ENCODE measurements at places on chromosomes 11 and 22. TPM values are rescaled to one million over a fixed set of nuclear protein-coding genes. Genes with fewer than 3 reads are reported as not detected.
A peak's percentile ranks its signal among the peaks of the same experiment; 100 is the strongest.

DNA sequence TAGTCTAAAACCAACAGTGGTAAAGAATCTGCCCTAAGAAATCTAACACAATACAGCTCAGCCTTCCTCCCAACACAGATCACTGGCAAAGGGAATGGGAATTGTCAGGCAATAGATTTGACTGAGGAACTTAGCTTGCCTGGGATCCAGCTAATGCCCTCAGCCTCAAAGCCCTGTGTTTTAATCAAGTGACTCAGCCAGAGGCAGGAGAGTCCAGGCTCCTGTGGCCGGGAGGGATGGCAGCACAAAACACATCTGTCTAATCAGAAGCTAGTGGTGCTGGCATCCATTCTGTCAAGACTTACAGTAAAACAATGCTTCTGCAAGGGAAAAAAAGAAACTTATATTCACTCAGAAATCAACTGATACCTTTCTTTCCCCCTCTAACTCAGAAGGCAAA lies 5.6 kb downstream of the SYTL2 start:
- peak; percentile 73 for DNase-seq

- DNase-seq = no peak
These were observed 91.9 kb downstream of the CSTPP1 start for GRCh38 chr11:47028195-47029093.

DNA sequence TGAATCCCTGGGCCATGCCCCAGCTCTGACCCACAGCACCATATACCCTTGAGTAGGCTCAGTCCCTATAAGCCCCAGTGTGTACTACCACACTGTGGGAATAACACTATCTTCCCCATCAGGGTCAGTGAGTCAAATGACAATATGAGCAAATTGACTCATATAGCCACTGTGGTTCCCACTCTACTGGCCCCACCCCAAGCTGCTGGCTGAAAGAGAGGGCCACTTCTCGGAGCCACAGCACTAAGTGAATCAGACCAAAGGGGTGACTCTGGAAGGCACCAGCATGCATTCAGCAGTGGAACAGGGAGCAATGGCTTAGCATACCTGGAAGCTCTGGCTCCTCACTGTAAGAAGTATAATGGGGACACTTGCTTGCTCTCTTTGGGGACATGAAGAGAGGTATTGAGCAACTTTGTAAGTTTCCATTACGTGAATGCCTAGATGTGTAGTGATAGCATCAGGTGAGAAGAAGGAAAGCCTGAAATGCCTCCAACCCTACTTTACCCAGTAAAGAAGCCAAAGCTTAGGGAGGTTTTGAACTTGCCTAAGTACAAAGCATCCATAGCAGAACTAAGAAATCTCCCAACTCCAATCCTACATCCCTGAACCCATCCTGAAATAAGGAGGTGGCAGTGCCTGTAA lies 13.5 kb downstream of the CD59 start:
- peak; percentile 35 for DNase-seq

CARD16 gene
- 2.9 TPM for total RNA-seq

- peak; percentile 88 for DNase-seq
These were observed 36.7 kb downstream of the CD6 start for GRCh38 chr11:61007956-61008896.

VWCE gene
- total RNA-seq = 6.2 TPM

GRCh38 chr22:23205339-23206049 lies 25.2 kb downstream of the BCR start:
- no peak for DNase-seq

GRCh38 chr11:120835601-120836228 lies 188.2 kb upstream of the TBCEL start:
- DNase-seq = no peak

DNA sequence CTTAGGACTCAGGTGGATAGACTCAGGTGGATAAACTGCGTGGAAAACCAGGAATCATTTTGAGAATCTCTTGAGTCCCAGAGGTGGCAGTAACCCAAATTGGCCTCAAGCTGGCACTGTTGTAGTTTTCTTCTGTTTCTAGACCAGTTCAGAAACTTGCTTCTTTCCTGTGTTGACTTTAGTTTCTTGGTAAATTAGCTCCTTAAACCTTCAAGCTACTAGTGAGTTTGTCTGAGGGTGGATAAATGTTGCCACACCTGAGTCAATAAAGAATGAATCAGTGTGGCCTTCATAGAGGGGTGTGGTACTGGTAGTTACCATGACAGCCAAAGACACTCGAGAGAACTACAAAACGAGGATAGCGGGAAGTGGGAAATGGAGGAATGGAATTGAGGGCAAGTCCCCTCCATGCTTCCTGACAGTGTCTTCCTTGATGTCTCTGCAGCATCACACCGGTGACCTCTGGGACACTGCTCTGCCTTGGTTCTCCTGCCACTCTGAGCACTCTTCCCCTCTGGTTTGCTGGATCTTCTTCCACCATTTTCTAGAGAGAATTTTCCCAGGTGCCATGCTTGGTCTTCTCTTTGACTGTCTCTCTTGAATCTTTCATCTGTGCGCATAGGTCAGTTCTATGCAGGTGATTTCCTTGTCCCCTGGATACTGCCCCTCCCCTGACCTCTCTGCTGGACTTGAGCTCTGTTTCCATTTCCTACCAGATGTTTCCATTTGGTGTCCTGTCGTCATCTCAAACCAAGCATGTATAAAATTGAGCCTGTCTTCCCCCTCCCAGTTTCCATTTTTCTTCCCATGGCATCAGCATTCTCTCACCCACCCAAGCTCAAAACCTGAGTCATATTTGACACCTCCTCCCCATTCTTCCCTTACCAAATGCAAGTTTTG lies 7.2 kb downstream of the POLD4 start:
- DNase-seq = peak; percentile 63

DNA sequence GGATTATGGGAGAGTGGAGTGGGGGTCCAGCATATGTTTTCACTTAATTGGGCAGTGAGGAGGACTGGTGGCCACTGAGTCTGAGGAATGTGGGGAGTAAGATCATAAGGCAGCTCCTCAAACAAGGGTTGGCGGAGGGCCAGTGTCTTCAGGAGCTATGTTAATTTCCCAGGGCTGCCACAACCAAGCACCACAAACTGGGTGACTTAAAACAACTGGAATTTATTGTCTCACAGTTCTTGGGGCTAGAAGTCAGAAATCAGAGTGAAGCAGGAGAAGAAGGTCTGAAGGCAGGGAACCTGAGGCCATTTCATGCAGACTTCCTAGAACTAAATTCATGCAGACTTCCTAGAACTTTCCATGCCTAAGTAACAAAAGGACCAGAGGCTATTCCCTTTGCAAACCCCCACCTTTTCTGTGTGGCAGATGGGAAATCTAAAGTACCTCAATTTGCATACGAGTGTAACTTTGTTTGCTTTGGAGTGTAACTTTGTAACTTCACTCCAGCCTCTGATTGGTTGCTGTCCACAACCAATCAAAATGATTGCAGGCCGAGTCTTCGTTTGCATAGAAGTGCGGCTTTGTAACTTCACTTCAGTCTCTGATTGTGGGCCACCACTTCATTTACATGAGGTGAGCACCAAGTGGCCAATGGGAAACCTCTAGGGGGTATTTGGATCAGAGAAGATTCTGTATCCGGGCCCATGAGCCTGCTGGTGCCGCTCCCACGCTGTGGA lies 50.5 kb upstream of the ZBED5 start:
- DNase-seq = peak; percentile 80

DNA sequence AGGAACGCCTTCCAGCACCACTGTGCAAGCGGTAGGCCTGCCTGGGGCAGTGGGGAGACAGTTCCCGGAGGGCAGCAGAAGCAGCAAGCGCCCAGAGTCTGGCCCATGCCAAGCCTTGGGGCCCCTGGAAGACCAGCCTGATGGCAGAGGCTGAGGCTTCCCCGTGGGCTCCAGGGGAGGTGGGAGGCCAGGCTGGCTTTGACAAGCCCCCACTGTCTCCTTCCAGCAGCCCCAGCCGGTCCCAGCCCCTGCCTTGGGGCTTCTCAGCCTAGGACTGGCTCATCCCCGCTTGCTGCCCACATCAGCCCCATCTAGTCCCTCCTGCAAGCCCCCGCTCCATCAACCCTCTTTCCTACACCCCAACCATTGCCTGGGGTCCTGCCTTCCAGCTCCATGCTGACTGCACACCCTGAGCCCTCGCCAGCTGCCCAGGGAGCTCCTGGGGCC lies 46.7 kb downstream of the IGF2 start:
- DNase-seq = no peak

- no peak for DNase-seq
These were observed 512 bp upstream of the GRIA4 start for GRCh38 chr11:105609341-105609781.

GRCh38 chr11:125720781-125721180 lies 25.3 kb upstream of the PATE1 start:
- peak; percentile 50 for DNase-seq

GRCh38 chr11:31509051-31509428 lies 382 bp downstream of the IMMP1L start:
- DNase-seq = peak; percentile 38

CSF2RB gene
- total RNA-seq = 1.2 TPM

DNA sequence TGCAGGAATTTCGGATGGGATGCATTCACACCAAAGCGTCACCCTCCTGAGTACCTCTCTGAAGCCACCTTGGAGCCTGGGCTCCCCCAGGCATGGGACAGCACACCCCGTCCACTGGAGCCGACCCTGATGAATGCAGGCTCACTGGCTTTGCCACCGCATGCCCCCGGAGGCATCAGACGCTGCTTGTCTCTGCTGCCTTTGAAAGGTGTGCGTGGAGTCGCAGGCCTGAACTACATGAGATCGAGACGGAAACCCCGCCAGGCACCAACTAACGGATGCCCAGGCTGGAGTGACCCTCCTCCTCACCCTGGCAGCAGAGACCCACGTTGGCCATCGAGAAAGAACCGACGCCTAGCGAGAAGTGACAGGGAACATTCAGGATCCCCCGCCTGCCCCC lies 22.5 kb downstream of the KRTAP5-5 start:
- peak; percentile 58 for DNase-seq

GRCh38 chr11:41522899-41523672 lies 63.6 kb upstream of the LRRC4C start:
- no peak for DNase-seq

SYCE3 gene
- total RNA-seq = not detected

DNA sequence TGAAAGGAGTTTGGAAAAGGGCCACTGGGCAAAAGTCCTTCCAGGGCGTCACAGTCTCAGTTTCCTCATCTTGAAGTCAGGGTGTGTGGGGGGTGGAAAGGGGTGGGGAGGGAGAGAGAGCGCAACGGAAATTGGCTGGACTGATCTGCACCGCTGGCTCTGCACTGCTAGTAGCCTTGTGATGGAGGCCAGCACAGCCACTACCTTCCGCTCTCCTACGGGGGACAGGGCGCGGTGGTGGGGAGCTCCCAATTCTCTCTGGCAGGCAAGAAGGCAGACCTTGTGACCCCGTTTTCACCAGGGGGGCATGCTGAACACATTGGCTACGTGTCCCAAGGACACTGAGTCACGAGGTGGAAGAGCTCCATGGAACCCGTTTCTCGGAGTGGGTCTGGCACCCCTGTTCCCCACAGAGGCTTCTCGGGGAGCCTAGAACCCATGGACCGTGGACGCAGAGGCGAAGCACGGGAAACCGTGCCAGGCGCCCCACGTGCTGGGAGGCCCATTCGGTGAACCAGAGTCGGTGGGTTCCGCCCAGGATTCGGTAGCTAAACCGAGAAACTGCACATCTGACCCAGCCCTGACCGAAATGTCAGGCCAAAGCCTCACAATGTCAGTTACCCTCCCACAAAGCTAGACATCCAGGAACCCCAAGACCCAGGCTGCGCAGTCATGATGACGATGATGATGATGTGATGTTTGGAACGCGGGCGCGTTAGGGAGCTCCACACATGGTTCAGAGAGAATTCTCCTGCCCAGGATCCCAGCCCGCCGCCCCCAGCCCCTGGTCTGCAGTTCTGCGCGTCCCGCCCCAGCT lies 28.3 kb upstream of the WNT11 start:
- peak; percentile 94 for DNase-seq

APOA1 gene
- total RNA-seq = 0.29 TPM

GRCh38 chr11:64406221-64406946 lies 47.4 kb downstream of the RPS6KA4 start:
- DNase-seq = no peak

SLC36A4 gene
- total RNA-seq = 26.5 TPM

DNA sequence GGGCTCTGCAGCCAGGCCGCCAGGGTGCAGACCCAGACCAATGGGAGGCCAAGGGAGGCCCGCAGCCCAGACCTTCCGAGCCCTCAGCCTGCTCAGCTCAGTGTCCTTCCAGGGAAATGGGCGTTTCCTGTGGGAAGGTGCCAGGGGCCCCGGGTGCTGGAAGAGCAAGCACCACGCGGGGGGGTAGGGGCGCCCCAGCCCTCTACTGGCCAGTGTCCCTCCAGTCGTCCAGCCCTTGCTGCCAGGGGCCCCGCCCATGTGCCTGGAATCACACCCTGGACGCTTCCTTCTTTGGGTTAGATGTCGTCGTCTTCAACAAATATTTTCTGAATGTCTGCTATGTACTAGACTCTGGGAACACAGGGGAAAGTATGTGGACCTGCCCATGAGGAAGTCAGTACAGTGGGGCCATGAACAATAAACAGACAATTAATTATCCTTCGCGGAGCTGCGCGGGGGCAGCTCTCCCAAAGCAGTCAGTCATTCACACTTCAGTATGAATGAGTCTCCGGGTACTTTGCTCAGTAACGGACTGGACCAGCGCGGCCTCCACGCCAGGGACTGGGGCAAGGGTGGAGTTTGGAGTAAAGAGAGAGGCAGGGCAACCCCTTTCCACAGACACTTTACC lies 60.2 kb downstream of the CDKN1C start:
- peak; percentile 90 for DNase-seq

DNA sequence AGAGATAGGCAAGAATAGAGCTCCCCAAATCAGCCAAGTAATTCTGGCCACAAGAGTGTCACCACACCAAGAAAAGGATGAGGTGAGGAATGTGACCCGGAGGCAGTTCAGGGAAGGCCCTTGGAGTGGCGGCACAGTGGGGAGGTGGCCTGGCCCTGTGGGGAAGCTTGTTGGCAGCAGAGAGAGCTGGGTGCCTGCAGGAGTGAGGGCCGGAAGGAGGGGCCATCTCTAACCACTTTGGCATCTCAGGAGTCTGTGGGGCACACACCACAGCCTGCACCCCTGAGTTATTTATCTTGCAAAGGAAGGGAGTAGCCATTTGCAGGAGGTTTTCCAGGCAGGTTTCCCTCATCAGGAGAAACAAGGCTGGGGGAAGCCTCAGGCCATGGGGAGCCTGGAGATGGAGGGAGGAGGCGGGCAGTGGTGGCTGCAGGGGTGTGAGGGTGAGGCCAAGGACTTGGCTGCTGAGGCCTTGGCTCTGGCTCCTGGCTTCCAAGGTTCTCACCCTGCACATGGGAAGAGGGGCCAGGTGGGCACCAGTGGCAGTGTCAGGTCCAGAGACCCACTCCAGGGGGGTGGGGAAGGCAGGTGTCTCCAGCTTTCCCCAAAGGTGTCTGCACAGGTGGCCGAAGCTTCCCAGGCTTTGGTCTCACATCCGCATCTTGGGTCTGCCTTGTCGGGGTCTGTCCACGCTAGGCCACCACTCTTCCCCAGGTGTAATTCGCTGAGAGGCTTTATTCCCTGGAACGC lies 370.2 kb downstream of the CTTN start:
- peak; percentile 5 for DNase-seq

- peak; percentile 21 for DNase-seq
These were observed 2.4 kb downstream of the LIN7C start for GRCh38 chr11:27504205-27504604.

DNA sequence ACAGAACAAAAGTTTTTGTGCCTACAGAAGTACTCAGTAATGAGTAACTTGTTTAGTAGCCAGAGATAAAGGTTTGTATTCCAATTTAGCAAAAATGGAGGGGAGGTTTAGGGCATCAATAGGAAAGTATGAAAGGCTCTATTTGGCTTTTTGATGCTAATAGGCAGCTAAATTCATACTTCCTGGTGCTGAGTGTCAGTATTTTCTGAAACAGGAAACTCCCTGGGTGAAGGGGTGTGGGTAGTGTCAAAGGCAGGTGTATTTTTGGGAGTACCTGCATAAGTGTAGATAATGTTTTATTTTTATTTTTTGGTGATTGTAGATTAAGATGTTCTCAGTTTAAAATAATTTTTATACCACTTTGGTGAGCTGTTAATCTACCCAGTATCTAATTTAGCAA lies 29.3 kb upstream of the MMP7 start:
- DNase-seq = no peak

THY1 gene
- total RNA-seq = 308 TPM
